Keratinocyte (primary cell): ENCODE measurements at places on chromosomes 3 and 15.

DNA sequence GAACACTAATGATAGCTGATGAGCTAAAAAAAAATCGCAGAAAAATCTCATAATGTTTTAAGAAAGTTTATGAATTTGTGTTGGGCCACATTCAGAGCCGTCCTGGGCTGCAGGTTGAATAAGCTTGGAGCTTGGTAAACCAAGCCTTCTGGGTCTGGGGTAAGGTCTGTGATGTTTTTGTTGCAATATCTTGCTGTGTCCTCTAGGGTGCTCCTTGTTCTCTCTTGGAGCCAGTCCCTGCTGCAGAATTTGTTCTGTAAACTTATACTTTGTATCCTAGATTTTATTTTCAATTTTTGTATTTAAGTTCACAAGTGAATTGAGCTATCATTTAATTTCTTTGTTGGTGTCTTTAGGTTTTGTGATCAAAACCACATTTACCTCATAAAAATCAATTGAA lies 143.7 kb downstream of the NR1D2 start:
- H3K36me3 ChIP-seq = no peaks in the 10 kb centered on the region
- no peak overlapping the region for H3K4me3 ChIP-seq
- no peaks in the 10 kb centered on the region for H3K4me1 ChIP-seq
- DNase-seq = peak; percentile 26
- H3K27ac ChIP-seq = no peak overlapping the region

- H3K36me3 ChIP-seq = no peaks in the 10 kb centered on the region
- H3K4me1 ChIP-seq = peaks cover 7% of the 10 kb centered on the region
- H3K4me3 ChIP-seq = no peak overlapping the region
Measured at GRCh38 chr3:177554895-177555759, 357.8 kb upstream of the TBL1XR1 start.

DNA sequence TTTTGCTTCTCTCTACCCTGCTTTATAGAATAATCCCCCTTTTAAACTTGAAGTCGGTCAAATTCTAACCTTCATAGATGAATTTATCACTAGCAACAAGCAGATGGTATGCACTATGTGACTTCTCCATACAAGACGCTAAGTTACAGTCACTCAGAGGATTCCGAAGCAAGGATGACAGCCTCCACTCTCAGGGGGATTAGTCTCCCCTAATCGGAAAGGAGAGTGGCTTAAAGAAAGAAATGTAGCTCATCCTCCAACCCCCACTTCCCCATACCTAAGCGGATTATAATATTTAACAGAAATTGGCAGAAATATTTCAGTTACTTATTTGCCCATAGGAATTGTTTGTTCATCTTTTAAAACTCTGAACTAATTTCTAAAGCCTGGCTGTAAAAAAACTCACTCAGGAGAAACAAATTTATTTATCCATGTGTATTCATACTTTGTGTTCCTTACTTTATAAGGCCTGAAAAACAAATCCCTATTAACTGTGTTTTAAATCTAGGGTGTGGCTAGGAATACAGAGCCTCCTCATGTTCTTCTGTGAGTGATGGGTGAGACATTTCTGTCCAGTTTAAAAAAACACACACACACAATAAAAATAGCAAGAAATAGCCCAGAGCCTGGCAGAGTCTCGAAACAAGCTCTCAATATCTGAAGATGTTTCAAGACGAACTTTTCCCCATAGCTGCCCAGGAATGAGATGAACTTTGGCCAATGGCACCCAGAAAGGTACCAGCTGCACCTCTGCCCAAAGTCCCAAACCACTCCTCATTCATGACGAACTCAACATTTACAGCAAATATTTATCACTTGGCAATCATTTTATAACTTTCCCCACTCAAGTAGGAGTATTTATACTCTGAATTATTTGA lies 18.7 kb downstream of the SIAH2 start:
- peaks cover 11% of the 10 kb centered on the region for H3K36me3 ChIP-seq
- peaks cover 31% of the 10 kb centered on the region for H3K4me1 ChIP-seq
- no peak for DNase-seq
- peak overlapping the region; percentile 9 for H3K4me3 ChIP-seq

- DNase-seq = no peak
- no peaks in the 10 kb centered on the region for H3K4me1 ChIP-seq
- no peak overlapping the region for H3K4me3 ChIP-seq
- no peaks in the 10 kb centered on the region for H3K36me3 ChIP-seq
- no peaks in the 10 kb centered on the region for H3K27me3 ChIP-seq
Measured at GRCh38 chr15:40538976-40539375, 25.9 kb downstream of the CCDC32 start.

DNA sequence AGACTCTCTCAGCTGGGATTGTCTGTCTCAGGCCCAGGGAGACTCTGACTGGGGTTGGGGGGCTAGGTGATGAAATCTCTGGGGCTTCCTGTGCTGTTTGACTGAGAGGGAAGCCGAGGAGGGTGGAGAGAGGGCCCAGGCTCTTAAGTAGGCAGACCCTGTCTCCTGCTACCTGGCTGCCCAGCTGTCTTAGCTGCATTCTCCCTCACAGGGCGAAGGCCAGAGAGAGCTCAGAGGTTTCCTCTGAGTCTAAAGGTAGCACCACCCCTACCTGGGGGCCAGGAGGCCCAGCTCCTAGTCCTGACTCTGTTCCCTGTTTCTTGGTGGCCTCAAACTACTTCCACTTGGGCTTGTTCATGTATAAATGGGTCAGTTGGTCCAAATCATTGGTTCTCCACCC lies 24.4 kb downstream of the SMAD6 start:
- H3K36me3 ChIP-seq = no peaks in the 10 kb centered on the region
- DNase-seq = no peak
- no peaks in the 10 kb centered on the region for H3K4me1 ChIP-seq
- H3K27ac ChIP-seq = no peak overlapping the region
- no peak overlapping the region for H3K4me3 ChIP-seq
- peaks cover 23% of the 10 kb centered on the region for H3K27me3 ChIP-seq

DNA sequence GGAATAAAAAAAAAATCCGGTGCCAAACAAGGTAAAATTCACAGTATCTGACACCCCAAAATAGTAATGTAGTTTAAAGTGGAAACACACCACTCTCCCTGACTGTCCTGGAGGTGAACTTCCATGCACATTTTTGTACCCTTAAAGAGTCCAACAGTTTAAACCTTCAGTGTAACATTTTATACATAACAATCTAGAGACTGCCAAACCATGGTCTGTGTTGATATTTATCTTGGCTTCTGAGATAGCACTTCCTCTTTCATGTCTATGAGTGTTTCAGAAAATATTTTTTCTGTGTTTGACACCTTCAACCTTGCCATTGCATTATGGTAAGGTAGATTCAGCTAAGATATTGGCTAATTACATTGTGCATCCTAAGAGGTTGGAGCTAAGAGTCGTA lies 13.9 kb downstream of the TMEM45A start:
- H3K4me3 ChIP-seq = no peak overlapping the region
- DNase-seq = no peak
- H3K27me3 ChIP-seq = no peaks in the 10 kb centered on the region

GRCh38 chr3:186476044-186476468 lies 68.1 kb downstream of the CRYGS start:
- peaks cover 23% of the 10 kb centered on the region for H3K4me1 ChIP-seq
- peak; percentile 4 for DNase-seq
- no peaks in the 10 kb centered on the region for H3K36me3 ChIP-seq
- H3K4me3 ChIP-seq = no peak overlapping the region

- no peak overlapping the region for H3K4me3 ChIP-seq
- no peak overlapping the region for H3K27ac ChIP-seq
- H3K36me3 ChIP-seq = peaks cover 19% of the 10 kb centered on the region
- H3K27me3 ChIP-seq = no peaks in the 10 kb centered on the region
Measured at GRCh38 chr15:25094519-25094918, 139.7 kb downstream of the SNRPN start.

GRCh38 chr15:71225851-71226250 lies 110.6 kb downstream of the THSD4 start:
- H3K4me3 ChIP-seq = no peak overlapping the region
- H3K4me1 ChIP-seq = peaks cover 26% of the 10 kb centered on the region
- no peak overlapping the region for H3K27ac ChIP-seq
- H3K27me3 ChIP-seq = no peaks in the 10 kb centered on the region

GRCh38 chr15:75145027-75145841 lies 56.4 kb upstream of the C15orf39 start:
- H3K36me3 ChIP-seq = no peaks in the 10 kb centered on the region
- H3K4me1 ChIP-seq = peaks cover 9% of the 10 kb centered on the region
- no peaks in the 10 kb centered on the region for H3K27me3 ChIP-seq
- H3K4me3 ChIP-seq = no peak overlapping the region
- DNase-seq = no peak

GRCh38 chr3:9180764-9181117 lies 68.7 kb downstream of the SRGAP3 start:
- H3K4me3 ChIP-seq = no peak overlapping the region
- H3K4me1 ChIP-seq = peaks cover 15% of the 10 kb centered on the region
- H3K36me3 ChIP-seq = no peaks in the 10 kb centered on the region
- DNase-seq = no peak

DNA sequence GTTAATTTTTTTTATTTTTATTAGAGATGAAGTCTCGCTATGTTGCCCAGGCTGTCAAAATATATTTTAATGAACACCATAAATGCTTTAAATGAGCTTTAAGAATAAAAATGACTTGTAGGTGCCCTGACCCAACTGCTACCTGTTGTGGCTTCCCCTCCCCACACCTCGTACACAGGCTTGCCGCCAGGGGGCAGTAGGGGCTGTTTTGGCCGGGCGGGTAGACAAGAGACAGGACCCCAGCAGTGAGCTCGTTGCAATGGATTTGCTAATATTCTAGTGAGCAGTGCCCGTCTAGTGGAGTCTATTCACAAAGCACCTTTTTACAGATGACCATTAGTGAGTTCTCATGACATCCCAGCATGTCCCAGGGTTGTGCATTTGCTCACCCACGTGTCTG lies 418.1 kb downstream of the OCA2 start:
- no peaks in the 10 kb centered on the region for H3K4me1 ChIP-seq
- DNase-seq = no peak
- no peak overlapping the region for H3K27ac ChIP-seq
- H3K27me3 ChIP-seq = no peaks in the 10 kb centered on the region
- no peaks in the 10 kb centered on the region for H3K36me3 ChIP-seq
- H3K4me3 ChIP-seq = no peak overlapping the region

DNA sequence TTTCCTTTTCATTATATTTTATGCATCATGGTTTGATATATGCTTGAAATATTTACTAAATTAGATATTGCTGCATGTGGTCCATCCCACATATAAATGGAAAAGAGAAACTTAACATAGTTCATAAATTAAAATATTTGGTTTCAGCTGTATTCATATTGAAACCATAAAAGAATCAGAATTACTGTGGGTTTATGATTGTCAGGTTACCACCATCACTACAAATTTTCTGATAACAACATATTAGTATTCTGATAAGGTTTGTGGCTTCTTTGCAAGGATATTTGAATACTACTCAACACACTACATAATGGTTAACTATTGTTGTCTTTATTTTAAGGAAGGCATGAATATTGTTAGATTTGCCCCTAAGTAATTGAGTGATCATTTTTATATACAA lies 235.5 kb downstream of the UBE2E2 start:
- H3K4me3 ChIP-seq = no peak overlapping the region
- no peaks in the 10 kb centered on the region for H3K4me1 ChIP-seq
- no peaks in the 10 kb centered on the region for H3K36me3 ChIP-seq
- no peak for DNase-seq

DNA sequence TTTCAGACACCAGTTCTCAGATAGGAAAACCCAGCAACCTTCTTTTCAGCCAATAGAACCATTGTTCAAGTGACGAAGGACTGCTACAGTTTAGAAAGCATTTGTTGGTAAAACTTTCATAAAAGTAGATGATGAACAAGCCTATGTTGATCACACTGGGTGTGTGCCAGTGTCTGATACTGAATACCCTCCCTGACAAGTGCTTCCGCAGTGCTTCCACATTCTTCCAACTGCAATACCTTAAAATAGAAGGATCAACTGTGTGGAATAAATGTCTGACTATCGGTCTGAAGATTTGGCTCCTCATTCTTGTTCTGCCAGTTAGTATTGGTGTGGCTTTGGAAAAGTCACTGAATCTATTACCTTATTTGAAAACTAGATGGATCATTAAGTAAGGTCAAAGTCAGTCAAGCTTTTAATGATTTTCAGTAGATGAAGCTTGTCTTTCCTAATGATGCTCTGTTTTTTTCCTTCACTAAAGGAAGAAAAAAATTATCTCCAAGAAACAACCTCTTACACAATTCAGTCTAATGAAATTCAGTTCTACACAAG lies 479.4 kb upstream of the CBLB start:
- DNase-seq = no peak
- H3K4me3 ChIP-seq = no peak overlapping the region
- no peaks in the 10 kb centered on the region for H3K27me3 ChIP-seq
- H3K36me3 ChIP-seq = no peaks in the 10 kb centered on the region
- no peaks in the 10 kb centered on the region for H3K4me1 ChIP-seq
- H3K27ac ChIP-seq = no peak overlapping the region

DNA sequence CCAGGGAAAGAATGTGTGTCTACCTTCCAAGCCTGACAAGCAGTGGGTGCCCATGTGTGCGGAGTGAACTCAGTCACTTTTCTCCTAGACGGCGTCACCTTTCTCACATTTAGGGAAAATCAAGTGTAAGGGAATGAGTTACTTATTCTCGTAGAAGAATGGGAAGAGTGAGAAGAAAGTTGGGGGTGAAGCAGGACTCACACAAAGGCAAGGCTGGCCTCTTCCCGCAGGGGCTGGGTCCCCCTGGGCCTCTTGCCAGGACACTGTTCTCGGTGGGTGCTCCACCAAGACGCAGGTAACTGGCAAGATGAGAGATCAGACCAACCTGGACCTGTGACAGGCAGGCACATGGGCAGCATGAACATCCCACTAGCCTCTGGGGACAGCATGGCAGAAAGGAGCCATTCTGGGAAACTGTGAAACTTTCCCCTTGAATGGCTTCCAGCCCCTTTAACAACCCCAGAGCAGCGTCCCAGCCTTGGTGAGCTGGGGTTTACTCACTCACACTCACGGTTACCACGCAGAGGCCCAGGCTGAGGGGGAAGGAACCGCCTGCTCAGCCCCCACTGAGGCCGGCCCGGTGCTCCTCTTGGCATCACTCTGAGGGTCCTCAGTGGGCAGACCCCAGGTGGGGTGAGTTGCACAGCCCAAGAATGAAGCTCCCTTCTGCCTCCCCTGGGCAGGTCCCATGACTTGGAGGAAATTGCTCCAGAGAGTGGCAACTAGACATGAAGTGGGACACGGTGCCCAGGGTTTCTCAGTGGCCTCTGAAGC lies 15.0 kb upstream of the SRP14 start:
- H3K4me1 ChIP-seq = peaks cover 24% of the 10 kb centered on the region
- no peak for DNase-seq
- H3K36me3 ChIP-seq = no peaks in the 10 kb centered on the region
- no peak overlapping the region for H3K27ac ChIP-seq
